ENCODE measurements at places on chromosomes 16 and 17. TPM values are rescaled to one million over a fixed set of nuclear protein-coding genes. Genes with fewer than 3 reads are reported as not detected.

- H3K4me1 ChIP-seq = peaks cover 11% of the 10 kb centered on the region
- no peak overlapping the region for H3K4me3 ChIP-seq
- DNase-seq = no peak
- H3K36me3 ChIP-seq = no peaks in the 10 kb centered on the region
Observed at GRCh38 chr16:15523092-15523541, 88.7 kb downstream of the BMERB1 start.

DNA sequence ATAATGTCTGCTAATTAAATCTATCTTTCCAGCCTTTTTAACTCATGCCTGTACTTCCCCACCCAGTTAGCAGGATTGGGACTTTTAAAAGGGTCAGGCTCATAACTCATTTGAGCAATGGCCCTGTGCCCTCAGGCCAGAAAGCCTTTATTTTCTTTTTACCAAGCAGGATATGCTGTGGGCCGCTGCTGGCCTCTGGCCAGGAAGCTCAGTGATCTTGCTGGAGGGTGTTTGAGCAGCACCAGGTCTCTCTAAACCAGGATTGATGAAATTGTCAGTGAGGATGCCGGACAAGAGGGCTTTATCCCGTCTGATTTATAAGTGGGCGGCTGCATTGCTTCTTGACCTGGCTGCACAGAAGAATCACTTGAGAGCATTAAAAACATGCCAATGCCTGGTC lies 187.8 kb downstream of the RAB11FIP4 start:
- H3K27me3 ChIP-seq = no peaks in the 10 kb centered on the region
- H3K27ac ChIP-seq = no peak overlapping the region
- H3K36me3 ChIP-seq = no peaks in the 10 kb centered on the region
- H3K4me1 ChIP-seq = no peaks in the 10 kb centered on the region

CLEC19A gene
- not detected for total RNA-seq

RFFL gene
- 80.2 TPM for total RNA-seq

DNA sequence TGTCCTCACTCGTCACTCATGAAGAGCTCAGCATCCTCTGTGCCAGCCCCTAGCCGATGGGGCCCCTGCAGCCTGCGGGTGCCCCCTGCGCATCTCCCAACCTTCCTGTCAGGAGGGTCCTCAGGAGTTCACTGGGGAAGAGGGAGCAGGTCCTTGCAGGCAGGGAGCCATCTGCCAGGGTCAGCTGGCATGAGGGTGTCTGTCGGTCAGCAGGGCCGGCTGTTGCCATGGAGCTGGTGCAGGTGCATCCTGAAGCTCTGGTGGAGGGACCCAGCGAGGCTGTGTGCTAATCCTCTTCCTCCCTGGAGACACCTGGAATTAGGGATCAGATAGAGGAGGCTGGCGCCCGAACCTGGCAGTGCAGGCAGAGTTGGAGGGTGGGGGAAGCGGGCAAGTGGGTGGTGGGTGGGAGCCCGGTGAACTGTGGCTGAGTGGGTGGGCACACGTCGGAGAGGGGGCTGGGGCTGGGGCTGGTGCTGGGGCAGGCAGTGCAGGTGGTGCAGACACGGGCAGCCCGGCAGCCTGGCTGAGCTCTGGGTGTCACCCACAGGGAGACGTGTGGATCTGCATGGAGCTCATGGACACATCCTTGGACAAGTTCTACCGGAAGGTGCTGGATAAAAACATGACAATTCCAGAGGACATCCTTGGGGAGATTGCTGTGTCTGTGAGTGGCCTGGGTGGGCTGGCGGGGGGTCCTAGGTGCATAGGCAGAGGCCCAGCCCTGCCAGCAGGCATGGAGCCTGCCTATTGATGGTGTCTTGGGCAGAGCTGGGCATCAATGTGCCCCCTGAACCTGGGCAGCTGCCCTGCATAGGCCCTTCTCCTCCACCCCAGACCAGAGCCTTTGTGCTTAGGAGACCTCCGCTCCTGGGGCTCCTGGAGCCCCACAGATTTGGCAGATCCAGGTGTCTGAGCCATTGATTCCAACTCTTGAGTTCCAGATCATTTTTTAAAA lies 17.4 kb downstream of the MAP2K3 start:
- H3K27me3 ChIP-seq = no peaks in the 10 kb centered on the region
- peaks cover 72% of the 10 kb centered on the region for H3K36me3 ChIP-seq
- peaks cover 2% of the 10 kb centered on the region for H3K4me1 ChIP-seq
- DNase-seq = no peak
- no peak overlapping the region for H3K4me3 ChIP-seq

DNA sequence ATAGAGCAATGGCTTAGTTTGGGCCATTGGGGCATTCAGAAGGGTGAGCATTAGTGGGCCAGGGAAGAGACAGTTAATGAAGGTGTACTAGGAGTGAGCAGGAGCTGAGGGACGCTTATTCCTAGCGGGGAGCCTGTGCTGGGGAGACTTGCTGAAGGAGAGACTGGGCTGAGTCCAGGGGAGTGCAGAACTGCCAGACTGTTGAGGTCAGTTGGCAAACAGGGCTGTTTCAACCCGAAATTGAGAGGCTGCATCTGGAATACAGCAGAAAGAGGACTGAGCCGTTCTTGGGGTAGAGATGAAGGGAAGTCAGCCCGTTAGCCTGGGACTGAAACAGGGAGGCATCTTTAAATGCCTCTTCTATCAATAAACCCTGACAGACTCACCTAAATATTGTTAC lies 33.2 kb downstream of the MAP2K6 start:
- H3K27ac ChIP-seq = no peak overlapping the region
- no peaks in the 10 kb centered on the region for H3K36me3 ChIP-seq
- peaks cover 5% of the 10 kb centered on the region for H3K4me1 ChIP-seq
- H3K4me3 ChIP-seq = no peak overlapping the region

- H3K36me3 ChIP-seq = no peaks in the 10 kb centered on the region
- peaks cover 2% of the 10 kb centered on the region for H3K27me3 ChIP-seq
- no peak overlapping the region for H3K27ac ChIP-seq
- no peak for DNase-seq
Observed at GRCh38 chr16:75256696-75257343, 5.4 kb upstream of the BCAR1 start.

- no peak for DNase-seq
- H3K36me3 ChIP-seq = peaks cover 4% of the 10 kb centered on the region
- H3K4me3 ChIP-seq = no peak overlapping the region
- H3K27me3 ChIP-seq = no peaks in the 10 kb centered on the region
Observed at GRCh38 chr16:56985288-56985961, 3.9 kb upstream of the NLRC5 start.

DNA sequence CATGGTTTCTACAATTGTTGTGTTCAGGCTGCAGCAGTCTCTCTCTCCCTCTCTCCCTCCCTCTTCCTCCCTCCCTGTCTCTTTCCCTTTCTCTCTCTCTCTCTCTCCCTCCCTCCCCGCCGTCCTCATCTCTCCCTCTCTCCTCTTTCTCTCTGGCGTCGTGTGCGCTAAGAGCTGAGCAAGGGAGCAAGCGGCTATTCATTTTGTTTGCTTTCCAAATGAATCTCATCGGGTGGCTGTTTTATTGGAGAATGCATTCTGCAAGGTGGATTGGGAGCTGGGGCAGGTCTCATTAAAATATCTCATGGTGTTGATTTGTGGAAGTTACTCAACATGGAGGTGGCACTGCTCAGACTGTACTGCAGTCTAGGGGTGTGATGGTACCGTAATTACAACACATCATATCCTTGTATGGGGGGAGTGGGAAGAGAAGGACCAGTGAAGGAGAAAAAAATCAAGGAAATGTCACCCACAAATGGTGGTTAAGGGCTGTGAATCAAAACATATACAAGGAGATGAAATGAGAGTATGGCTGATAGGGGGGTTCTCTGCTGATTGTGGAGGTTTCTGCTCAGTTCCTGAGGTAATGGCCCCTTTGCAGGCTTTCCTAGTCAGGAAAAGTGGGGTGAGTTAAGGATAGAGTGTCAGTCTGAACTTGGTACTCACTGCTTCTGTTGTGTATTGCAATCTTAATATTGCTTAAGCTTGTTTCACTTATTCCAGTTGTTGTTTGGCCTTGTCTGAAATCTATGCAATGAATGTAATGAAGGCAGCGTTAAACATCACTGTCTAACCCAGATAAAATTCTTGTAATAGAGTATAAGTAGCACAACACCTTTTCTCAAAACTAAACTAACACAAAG lies 2.7 kb downstream of the MSL1 start:
- no peak for DNase-seq
- peak overlapping the region; percentile 92 for H3K4me3 ChIP-seq
- H3K27ac ChIP-seq = peak overlapping the region; percentile 31

DNA sequence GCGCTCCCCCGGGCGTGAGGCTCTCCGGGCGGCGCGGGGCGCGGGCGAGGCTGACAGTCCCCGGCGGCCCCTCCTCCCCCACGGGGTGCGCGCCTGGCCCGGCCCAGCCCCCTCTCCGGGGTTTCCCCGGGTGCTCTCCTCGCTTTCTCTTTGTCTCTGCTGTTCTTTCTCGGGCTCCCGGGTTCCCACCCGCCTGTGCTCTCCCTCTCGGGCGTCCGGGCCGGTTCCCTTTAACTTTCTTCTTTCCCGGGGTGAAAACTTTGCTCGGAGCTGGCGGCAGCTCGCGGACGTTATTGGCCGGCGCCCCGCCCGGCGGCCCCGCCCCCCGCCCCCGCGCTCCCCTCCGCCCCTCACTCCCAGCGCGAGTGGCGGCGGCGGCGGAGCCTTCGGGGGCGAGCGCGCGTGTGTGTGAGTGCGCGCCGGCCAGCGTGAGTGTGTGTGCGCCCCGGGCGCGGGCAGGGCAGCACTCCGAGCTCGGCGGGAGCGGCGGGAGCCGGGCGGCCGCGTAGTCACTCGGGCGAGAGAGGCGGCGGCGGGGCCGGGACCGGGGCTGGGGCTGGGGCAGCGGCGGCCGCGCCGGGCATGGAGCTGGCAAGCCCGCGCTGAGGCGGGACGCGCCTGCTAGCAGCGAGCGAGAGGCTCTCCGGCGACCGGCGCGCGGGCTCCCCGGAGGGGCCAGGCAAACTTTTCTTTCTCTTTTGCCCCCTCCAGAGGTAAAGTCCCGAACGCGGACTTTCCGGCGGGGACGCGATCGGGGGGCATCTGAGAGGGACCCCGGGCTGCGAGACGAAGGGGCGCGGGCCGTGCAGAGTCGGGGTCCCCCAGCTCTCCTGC lies at the start of gene NTN1:
TSS of gene NTN1 (plus strand) at position 353 of the 834 bp plus-strand sequence. CDS start 864 bp downstream, outside the sequence.
- peak within 1 kb of the TSS; percentile 76 for H3K4me3 ChIP-seq
- no peaks in the 10 kb centered on the region for H3K36me3 ChIP-seq
- DNase-seq = peak; percentile 55

GRCh38 chr17:77217566-77217965 lies 76.8 kb downstream of the SEC14L1 start:
- no peak for DNase-seq
- no peaks in the 10 kb centered on the region for H3K27me3 ChIP-seq
- no peak overlapping the region for H3K4me3 ChIP-seq
- peaks cover 33% of the 10 kb centered on the region for H3K36me3 ChIP-seq
- no peaks in the 10 kb centered on the region for H3K4me1 ChIP-seq

- no peak overlapping the region for H3K27ac ChIP-seq
- peak overlapping the region; percentile 26 for H3K4me3 ChIP-seq
- H3K36me3 ChIP-seq = peaks cover 6% of the 10 kb centered on the region
Observed at GRCh38 chr16:88534638-88535190, 35.5 kb upstream of the ZC3H18 start.

DNA sequence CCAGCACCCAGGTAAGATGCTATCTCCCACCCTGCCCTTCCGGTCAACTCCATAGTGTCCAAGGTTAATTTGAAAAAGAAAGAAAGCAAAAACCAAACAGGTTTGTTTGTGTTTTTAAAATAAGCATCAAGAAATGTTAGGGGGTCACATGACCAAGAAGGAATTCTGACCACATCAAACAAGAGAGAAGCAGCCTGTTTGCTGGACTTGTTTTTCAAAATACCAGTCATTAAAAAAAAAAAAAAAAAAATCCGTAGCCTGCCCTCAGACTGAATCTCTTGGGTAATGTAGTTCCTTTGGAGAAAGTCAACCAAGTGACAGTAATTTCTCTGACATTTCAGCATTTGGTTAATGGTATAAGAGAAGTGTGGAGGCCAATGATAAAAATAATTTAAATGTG lies 38.4 kb downstream of the HNF1B start:
- DNase-seq = no peak
- H3K27me3 ChIP-seq = peaks cover 23% of the 10 kb centered on the region
- H3K27ac ChIP-seq = no peak overlapping the region
- no peaks in the 10 kb centered on the region for H3K4me1 ChIP-seq
- no peaks in the 10 kb centered on the region for H3K36me3 ChIP-seq

SLC35G6 gene
- not detected for total RNA-seq

DNA sequence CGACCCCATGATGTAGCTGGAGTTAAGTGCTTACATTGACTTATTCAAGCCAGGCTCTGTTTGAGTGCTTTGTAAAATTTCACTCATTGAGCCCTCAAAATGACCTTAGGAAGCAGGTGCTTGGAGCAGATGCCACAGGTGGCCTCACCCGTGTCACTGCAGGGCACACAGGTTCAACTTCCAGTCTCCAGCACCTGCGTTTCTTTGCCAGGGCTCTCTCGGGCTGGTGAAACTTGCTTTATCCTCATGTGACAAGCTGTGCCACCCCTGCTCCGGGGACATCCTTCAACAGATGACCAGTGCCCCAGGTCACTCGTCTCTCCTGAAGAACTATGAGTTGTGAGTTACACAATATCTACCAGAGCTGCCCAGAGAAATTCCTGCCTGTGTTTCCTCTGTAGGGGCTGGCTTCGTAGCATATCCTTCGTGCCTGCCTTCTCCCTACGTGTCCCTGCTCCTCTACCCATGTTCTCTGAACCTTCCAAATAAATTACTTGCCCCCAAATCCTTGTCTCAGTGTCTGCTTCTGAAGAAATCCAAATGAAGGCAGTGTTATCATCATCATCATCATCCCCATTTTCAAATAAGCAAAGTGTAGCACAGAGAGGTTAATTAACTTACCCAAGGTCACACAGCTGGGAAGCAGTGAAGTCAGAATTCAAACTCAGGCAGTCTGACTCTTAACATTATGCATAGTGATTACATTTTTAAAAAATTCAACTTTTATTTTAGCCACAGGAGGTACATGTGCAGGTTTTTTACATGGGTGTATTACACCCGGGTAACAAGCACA lies 352.5 kb downstream of the NPIPA8 start:
- no peaks in the 10 kb centered on the region for H3K4me1 ChIP-seq
- H3K36me3 ChIP-seq = no peaks in the 10 kb centered on the region
- no peak overlapping the region for H3K27ac ChIP-seq
- H3K4me3 ChIP-seq = no peak overlapping the region

DNA sequence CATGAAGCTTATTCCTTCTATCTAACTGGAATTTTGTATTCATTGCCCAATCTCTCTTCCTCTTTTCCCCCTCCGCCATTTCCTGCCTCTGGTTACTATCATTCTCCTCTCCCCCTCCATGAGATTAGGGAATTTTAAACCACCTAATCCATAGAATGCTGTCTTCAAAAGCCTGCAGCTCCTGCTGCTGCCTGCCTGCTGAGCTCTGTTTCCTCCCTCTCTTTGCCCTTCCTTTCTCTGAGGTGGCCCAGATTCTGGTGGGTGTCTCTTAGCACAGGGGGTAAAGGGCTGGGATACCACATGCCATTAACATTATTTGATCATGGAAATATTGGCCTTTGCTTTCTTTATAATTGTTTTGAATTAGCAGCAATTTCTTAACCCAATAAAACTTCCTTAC lies 241.6 kb downstream of the CNTNAP4 start:
- H3K27ac ChIP-seq = no peak overlapping the region
- no peaks in the 10 kb centered on the region for H3K27me3 ChIP-seq
- no peaks in the 10 kb centered on the region for H3K4me1 ChIP-seq
- no peak overlapping the region for H3K4me3 ChIP-seq
- no peaks in the 10 kb centered on the region for H3K36me3 ChIP-seq

- DNase-seq = no peak
- H3K36me3 ChIP-seq = peaks cover 63% of the 10 kb centered on the region
- H3K4me1 ChIP-seq = no peaks in the 10 kb centered on the region
Observed at GRCh38 chr17:31532081-31532480, 140.6 kb downstream of the RAB11FIP4 start.

TNFRSF17 gene
- total RNA-seq = 0.53 TPM

IGF2BP1 gene
- total RNA-seq = 0.43 TPM

Measured in T-cell (primary cell).